ENCODE measurements at places on chromosomes 2 and 18.

GRCh38 chr2:200257570-200257969 is 48.9 kb upstream of the SPATS2L start:
- DNase-seq, result no peak

DNA sequence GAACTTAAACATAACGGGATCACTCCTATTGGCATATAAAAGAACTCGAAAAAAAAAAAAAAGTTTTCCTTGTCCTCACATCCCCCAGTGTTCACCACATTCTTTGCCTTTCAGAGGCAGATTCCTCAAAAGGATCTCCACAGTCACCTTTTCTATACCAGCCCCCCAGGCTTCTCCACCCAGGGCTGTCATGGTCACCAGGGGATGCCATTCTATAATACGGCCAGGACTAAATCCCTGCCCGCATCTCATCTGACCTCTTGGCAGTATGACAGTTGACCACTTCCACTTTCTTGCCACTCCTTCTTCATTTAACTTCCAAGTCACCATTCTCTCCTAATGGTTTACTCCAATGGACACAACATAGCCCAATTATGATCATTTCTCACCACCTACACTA is 29.3 kb downstream of the SOS1 start:
- no peak for DNase-seq

- no peak for DNase-seq
Observed at GRCh38 chr2:222623756-222624309, 32.1 kb downstream of the FARSB start.

DNA sequence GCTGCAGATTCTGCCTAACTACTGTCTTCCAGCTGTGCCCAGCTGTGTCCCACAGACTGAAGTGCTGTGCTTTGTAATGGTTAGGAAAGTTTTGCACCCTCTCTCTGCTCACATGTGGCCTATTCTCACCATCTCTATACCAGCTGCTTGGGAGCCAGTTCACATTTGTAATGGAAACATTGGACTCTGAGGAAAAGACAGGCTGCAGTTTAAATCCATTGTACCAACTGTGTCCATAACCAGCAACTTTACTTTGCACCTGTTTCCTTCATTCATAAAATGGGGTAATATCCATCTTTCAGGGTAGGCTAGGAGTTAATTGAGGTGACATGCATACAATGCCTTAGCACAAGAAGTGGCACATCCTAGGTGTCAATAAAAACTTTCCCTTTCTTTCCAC is 344.0 kb downstream of the TNS1 start:
- no peak for DNase-seq

GRCh38 chr2:188798159-188798558 is 176.0 kb upstream of the COL3A1 start:
- no peak for DNase-seq

DNA sequence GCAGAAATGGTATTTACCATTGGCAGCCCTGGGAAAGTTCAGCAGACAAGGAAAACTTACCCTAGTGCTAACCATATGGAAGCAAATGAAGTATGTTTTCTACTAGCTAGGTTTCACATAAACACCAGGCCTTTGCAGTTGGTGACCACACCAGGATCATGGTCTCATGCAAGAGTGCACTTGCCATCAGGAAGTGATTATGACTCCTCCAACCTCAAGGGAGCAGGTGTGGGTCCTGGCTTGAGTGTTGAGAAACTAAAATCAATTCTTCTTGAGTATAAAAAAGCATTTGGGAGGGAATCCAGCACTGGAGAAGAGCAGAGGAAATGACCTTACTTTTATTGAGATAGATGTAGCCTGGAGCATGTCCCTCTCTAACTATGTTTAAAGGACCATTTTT is 56.8 kb upstream of the SPAG16 start:
- DNase-seq, result no peak

- no peak for DNase-seq
Observed at GRCh38 chr2:189076120-189076519, 101.9 kb downstream of the COL3A1 start.

GRCh38 chr2:117199511-117199910 is 615.0 kb upstream of the DDX18 start:
- no peak for DNase-seq

- DNase-seq, result no peak
Observed at GRCh38 chr2:237254369-237254861, 159.5 kb downstream of the COL6A3 start.

- DNase-seq, result no peak
Observed at GRCh38 chr2:239162141-239162821, 238.5 kb downstream of the HDAC4 start.

GRCh38 chr18:55588870-55589595 is 1.0 kb upstream of the TCF4 start:
- peak; percentile 27 for DNase-seq

DNA sequence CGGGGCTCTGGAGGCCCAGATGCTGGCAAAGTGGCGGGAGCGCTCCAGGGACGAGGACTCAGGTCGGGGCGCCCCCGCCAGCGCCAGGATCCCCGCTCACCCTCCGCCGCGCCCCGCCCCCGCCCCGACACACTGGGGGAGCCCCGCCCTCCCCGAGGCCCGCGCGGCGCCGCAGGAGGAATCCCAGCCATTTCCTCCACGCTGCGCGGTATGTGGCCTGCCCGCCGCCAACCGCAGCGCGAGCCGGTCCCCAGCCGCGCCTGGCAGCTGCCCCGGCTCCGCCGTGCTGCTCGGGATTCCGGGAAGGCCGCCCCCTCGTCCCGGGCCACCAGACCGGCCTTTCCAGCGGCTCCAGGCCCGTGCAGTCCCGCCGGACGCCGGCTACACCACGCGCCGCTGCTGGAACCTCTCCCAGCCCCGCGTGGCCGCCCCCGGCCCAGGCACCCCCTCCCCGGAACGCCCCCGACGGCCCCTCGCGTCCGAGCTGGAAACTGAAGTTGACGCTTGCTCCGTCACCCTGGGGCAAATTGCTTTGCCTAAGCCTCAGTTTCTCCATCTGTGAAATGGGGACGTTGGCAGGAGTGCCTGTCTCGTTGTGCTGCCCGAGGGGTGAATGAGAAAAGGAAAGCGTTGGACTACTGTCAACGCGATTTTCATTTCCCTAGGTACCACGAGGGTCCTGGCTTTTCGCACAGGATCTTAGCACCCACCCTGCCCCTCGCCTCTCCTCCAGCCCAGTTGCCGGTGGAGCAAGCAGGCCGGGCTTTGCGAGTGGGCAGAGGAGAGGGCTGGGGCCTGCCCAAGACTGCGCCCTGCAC is 53.6 kb downstream of the PKDCC start:
- no peak for DNase-seq

DNA sequence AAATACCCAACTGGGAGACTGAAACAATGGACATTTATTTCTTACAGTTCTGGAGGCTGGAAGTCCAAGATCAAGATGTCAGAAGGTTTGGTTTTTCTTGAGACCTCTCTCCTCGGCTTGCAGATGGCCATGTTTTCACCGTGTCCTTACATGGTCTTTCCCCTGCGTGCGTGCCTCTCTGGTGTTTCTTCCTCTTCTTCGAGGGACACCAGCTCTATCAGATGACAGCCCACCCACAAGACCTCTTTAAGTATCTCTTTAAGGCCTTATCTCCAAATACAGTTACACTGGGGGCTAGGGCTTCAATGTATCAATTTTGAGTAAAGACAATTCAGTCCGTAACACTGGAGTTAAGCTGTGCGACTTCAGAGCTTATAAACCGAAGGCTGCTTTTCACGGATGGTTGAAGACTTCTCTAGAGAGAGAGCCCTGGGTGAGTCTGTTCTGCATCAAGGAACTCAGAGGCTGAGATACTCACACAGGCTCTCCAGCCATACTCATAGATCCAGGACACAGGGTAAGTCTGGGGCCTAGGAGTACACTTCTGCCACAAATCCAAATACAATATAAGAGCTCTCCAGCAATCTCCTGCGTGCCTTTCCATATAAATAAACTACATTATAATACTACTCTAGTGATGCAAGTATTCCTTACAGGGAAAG is 339.9 kb upstream of the PKDCC start:
- no peak for DNase-seq

- DNase-seq, result no peak
Observed at GRCh38 chr2:106053116-106053515, 141.0 kb downstream of the UXS1 start.

- DNase-seq, result no peak
Observed at GRCh38 chr18:74396171-74397169, 60.6 kb downstream of the DIPK1C start.

- no peak for DNase-seq
Observed at GRCh38 chr2:235901243-235901642, 266.9 kb downstream of the GBX2 start.

GRCh38 chr18:34773378-34773777 is 63.3 kb downstream of the DTNA start:
- DNase-seq, result no peak

DNA sequence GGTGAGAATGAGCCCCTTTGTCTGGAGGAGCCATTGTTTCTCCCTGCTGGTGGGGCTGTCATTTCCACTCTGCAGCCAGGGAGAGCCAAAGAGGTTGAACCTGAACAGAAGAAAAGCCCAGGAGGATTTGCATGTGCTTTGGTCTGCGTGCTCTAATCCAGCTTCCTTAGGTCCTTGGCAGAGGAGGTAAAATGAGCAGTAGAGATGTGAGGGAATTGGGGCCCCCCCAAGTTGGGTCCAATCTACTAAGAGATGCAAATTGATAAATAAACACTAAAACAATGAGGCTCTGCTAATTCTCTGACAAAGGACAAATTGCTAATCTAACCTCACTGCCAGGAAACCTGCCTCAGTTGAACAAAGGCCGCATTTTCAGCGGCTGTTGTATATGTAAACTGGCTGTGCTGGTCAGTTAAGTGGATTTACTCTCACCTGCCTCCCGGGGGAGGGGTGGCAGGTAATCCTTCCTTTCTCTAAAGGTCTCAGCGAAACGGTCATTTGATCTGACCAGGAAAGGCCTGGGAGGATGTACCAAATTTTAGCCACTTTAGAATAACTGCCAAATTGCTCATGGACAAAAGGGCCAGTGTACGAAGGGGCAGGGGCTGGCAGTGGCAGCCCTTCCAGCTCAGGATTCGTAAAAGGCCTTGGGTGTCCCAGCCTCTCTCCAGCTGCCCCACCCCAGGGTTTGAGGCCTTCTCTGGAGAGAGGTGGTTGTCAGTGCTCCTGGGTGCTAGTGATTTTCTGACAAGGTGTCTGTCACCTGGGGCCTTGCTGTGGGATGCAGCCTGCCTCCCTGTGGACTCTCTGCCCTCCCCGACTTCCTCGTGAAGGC is 193.6 kb downstream of the MIB1 start:
- DNase-seq, result no peak

DNA sequence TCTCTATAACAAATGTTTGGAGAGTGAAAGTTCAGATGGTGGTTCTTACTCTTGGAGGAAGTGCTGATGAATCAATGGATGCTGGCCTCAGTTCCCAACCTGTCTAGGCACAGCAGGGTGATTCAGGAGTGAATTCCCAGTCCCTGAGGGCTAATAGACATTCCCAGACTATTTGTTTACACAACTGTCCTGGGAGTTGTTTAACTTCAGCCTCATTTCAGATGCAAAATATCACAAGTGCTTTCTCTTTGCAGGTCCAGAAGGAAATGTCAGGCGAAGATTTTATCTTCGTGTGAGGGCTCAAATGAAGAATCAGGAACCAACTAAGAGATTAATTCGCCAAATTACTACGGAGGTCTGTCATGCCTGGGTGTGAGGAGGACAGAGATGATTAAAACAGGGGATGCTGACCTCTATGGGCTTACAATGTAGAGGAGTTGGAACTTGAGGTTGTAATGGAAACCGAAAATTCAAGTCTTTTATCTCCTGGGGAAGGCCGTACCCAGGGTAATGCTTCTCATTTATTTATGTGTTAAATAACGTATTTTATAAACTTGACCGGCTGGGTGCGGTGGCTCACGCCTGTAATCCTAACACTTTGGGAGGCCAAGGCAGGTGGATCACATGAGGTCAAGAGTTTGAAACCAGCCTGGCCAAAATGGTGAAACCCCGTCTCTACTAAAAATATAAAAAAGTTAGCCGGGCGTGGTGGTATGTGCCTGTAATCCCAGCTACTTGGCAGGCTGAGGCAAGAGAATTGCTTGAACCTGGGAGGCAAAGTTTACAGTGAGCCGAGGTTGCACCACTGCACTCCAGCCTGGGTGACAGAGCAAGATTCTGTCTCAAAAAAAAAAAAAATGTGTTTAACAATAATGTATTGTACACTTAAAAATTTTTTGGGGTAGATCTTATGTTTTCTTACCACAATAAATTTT is 38.7 kb upstream of the SLC1A4 start:
- DNase-seq, result no peak

DNA sequence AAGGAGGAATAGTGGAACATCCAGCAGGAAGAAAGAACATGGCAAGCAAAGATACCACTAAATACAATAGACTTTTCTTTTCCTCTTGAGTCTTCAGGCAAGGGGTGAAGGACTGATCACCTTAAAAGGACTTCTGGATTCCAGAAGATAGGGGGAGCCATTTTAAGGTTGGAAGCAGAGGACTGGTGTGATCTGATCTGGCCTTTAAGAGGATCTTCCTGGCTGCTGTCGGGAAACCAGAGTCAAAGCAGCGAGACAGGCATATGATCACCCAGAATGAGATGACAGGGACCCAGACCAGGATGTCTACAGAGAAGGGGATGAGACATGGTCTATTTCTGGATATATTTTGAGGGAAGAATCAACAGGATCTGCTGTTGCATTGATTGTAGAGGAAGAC is 558.0 kb downstream of the STK39 start:
- no peak for DNase-seq

DNA sequence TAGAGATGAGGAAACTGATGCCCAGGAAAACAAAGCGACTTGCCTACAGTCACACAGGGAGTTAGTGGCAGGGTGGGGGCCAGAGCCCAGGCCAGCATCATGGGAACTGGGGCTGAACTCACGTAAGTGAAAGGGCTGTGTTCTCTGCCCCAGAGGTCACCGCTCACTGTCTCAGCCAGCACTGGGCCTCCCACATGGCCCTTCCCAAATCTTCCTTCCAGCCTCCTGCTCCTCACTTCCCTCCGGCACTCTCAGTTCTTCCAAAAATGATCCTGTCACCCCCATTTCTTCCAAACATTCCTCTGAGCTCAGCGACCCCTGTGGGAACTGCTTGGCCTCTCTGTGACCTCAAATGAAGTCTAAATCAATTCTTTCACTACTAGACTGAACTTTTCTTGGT is 90.5 kb upstream of the TMEM247 start:
- no peak for DNase-seq

DNA sequence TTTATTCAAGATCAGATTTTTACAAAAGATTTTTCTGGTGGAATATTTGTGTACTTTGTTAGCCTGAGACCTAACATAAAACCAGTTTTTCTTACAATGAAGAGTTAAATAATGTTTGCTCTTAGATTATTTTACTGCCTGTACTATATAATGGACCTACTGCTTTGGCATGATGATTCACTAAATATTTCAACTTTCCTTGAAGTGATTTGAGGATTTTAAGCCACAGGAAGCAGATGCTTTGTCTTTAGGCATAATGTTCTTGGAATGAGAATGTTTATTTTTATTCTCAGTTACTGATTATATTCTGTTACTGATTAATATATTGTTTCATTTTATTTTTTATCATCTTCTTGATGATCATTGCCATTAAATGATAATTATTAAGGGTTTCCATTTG is 175.3 kb upstream of the LRP1B start:
- DNase-seq, result no peak

GRCh38 chr18:62621546-62621945 is 93.8 kb upstream of the PHLPP1 start:
- no peak for DNase-seq

Data from NCI-H1105 (cell line).